ENCODE measurements at places on chromosomes 3 and 15.

- DNase-seq = no peak
These were observed 270.3 kb downstream of the RPLP1 start for GRCh38 chr15:69722924-69723323.

DNA sequence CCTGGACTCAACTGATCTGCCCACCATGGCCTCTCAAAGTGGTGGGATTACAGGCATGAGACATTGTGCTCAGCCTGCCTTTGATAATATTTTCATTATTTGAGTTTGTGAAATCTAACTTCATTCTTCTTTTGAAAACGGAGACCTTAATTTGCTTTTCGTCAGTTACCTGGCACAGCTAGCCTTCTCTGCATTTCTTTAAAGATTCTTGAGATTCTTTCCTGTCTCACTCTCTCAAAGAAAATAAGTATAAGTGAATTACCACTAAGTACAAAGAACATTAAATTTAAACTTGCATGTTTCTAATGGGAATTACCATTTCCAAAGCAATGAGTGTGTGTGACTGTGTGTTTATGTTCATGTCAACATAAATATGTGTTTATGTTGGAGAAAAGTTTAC lies 187.9 kb downstream of the NFKBIZ start:
- DNase-seq = no peak

DNA sequence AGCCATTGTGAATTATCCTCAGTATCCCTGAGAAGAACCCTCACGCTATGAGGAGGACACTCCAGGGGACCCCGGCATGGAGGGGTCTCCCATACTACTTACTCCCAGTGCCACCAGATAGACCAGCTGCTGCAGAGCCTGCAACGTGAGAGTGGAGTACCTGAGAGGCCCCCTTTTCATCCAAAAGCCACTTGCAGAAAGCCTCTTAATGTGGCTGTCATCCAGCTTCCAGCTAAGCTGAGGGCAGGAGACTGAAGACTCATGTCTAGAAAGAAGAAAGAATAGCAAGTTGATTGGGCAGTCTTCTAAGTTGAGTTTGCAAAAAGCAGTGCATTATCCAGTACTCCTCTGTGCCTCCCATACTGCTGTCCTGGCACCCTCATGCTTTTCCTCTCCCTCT lies 27.3 kb upstream of the MNS1 start:
- no peak for DNase-seq

DNA sequence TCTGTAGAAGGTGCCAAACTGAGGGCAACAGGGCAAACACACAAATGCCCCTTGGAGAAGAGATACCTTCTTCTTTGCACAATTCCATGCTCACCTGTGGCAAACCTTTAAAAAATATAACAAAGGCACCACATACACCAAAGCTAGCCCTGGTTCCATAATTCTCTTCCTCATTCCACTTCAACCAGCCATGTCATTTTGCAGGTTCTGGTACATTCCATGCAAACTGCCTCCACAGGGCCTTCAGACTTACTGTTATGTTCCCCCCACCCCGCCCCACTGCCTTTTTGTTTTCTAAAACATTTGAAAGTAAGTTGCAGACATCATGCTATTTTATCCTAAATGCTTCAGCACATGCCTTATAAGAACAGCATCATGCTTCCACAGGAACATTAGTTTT lies 269.0 kb downstream of the NSUN3 start:
- no peak for DNase-seq

- no peak for DNase-seq
These were observed 128.4 kb downstream of the FAM174B start for GRCh38 chr15:92527197-92527596.

DNA sequence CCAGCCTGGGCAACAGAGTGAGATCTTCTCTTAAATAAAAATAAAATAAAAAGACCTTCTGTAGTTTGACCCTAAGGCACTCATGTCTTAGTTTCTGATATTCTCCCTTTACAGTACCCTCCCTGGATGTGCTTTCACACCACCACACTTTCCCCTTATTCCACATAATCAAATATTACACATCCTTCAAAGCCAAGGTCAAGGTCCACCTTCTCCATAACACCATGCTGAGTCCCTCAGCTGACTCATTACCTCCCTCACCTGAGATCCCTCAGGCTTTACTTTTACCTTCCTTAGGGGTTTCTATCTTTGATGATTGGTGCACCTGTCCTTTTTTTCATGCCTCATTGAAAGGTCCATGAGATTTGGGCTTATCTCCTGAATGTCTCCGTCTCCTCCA lies 25.5 kb upstream of the MNS1 start:
- DNase-seq = no peak

All from Kasumi-1 (cell line).